DMS 273 treated with DMSO at 0.1 percent for 48 hours (cell line): ENCODE measurements at places on chromosomes 16 and 17.

DNA sequence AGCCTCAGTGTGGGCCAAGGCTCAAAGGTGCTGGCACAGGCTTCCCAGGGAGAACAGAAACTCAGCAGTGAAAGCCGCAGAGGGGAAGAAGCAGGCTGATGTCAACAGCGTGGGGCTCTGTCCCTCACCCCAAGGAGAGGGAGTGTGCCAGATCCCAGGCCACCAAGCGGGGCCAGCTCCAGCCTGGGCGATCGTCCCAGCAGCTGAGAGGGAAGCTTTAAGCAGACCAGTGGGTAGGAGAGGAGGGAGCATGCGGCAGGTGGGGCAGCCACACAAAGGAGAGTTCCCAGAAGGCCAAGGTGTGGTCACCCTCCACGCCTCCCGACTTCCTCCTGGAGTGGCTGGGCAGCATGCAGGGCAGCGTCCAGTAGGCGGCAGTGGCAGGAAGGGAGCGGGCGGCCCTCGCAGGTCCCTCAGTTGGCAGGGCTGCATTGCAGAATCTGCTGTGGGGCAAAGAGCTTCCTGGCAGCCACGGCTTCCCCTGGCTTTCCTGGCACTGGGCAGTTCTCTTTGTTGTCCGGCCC lies 6.0 kb downstream of the SYNGR2 start:
- no peak for DNase-seq

- no peak for DNase-seq
These were observed 64.9 kb downstream of the CYB561 start for GRCh38 chr17:63381101-63381729.

DNA sequence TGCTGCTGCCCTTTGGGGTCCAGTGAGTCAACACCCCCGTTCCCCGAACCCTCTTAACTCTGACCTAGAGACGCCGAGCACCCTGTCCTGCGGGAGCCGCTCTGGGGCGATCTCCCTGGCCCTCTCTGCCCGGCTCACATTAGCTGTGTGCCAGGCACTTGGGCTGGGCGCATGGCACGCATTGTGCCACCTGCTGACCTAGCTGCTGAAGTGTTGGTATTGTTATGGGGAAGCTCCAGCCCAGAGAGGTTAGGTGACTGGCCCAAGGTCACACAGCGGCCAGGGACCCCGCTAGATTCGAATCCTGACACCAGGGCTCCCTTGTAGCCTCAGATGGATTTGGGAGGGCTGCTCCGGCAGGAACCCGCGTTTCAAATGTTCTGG lies 1.1 kb downstream of the HSD17B1 start:
- no peak for DNase-seq

- no peak for DNase-seq
These were observed 32.8 kb downstream of the TBC1D16 start for GRCh38 chr17:80002690-80003490.

GRCh38 chr16:71542377-71542776 lies 16.2 kb downstream of the CHST4 start:
- DNase-seq = no peak

- no peak for DNase-seq
These were observed 189.2 kb downstream of the SEC14L1 start for GRCh38 chr17:77329741-77330531.

DNA sequence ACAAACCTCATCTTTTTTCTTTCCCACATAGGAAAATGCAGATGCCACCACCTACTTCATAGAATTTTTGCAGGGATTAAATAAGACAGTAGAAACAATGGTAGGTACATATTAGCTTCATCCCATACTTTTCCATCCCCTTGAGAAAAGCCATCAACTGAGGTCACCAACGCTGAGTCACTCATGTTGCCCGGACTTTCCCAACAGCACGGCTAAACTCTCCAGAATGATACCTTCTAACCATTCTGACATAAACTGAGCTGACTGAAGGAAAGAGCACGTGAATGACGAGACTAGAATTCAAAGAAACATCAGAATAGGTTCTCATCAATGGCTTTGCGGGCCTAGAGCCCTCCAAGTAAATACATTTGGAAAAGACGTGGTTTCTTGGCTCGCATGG lies 146.0 kb upstream of the RCVRN start:
- no peak for DNase-seq

DNA sequence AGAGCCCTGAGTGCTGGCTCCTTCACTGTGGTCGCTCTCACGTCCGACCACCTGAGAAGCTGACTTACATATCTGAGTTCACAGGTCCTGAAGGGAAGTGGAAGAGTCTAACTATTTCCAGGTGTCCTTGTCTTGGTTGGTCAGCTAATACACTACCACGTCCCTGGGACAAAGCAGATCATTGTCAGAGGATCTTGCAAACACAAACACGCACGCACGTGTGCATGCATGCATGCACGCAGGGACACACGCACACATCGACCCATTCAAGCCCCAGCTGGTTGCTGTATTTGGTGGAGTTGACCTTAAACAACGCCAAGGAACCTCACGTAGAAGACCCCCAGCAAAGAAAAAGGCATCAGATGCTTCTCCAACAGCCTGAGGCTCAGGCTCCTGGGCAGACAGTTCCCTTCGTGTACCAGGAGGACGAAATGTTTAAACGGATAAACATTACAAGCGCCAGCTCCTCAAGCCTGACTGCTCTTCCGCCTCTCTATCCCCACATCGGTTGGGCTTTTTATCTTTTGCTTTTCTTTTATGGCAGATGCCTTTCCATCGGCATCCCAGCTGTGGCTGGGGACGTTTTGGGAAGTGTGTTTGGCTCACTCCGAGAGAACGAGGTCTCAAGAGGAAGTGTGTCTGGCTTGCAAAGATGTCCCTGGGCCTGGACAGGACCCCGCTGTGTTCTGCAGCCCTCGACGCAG lies 95.8 kb downstream of the TBC1D16 start:
- DNase-seq = no peak

- DNase-seq = no peak
These were observed 28.4 kb upstream of the HS3ST2 start for GRCh38 chr16:22785552-22785951.

DNA sequence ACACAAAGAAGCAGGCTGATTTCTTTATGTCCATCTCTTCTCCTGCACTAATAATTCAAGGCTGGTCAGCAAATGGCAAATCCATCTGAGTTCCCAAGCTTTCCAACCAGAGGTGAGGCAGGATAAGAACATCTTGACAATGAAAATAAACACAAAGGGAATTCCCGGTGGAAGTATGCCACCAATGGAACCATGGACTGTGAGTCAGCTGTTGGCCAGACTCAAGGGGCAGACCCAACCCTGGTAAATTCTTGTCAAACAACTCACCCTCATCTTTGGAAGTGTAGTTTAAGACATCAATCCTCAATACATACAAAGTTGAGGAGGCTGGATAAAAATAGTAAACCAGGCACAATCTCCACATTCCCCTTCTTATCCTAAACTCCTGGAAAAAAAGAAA lies 74.3 kb upstream of the CES5A start:
- DNase-seq = no peak

DNA sequence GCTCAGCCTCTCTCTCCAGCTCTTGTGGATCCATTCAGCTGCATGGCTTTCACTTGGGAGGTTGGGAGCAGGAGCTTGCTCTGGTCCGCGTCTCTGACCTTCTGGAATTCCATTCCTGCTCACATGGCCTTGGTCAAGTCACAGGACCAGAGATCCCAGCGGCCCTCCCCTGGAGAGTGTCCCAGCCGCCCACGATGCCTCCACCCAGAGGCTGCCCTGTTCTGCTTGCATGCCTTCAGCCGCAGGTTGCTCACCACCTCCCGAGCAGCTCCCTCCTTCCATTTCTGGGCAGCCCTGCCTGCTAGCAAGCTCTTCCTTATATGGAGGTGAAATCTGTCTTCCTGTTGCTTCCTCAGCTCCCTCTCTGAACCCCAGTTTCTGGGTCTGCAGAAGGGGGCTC lies 32.6 kb downstream of the RAI1 start:
- no peak for DNase-seq

- DNase-seq = no peak
These were observed 3.7 kb downstream of the TNS4 start for GRCh38 chr17:40497695-40498094.

DNA sequence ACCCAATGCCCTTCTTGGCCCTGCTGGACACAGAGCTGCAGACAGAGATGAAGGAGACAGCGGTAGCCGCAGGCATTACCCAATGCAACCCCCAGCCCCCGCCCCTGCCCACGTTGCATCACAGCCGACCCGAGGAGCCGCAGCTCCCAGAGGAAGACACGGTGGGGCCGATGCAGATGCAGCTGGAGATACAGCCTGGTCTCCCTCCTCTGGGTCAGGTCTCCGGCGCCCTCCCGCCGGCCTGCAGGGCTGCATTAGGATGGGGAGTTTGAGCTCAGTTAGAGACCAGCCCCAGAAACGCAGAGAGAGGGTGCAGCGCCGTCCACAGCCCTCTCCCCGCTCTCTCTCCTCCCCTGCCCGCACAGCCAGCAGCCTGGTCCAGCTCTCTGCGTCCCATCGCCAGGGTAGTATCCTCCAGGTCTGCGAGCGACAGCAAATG lies 19.4 kb upstream of the UBE2I start:
- DNase-seq = no peak

- DNase-seq = no peak
These were observed 86.3 kb upstream of the ZNF750 start for GRCh38 chr17:82926081-82926480.

GRCh38 chr16:55370762-55371482 lies 46.9 kb downstream of the IRX6 start:
- peak; percentile 32 for DNase-seq

GRCh38 chr17:39871801-39872200 lies 3.8 kb downstream of the ZPBP2 start:
- DNase-seq = no peak

DNA sequence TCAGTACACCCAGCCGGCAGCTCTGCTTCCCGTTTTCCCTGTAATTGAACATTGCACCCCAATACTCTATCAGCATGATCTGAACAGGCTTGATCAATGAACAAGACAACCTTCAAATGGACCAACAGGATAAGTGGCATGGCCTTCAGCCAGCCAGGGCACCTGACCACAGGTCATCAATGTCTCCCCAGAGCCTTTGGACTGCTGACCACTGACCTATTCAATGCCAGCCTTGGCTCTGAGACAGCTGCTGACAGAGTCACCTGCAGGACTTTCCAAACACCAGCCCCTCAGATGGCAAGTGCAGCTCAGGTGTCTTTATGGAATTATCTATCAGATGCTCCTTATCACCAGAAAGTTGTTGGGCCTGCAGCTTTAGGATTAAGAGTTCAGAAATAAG lies 462.9 kb upstream of the ASIC2 start:
- no peak for DNase-seq

DNA sequence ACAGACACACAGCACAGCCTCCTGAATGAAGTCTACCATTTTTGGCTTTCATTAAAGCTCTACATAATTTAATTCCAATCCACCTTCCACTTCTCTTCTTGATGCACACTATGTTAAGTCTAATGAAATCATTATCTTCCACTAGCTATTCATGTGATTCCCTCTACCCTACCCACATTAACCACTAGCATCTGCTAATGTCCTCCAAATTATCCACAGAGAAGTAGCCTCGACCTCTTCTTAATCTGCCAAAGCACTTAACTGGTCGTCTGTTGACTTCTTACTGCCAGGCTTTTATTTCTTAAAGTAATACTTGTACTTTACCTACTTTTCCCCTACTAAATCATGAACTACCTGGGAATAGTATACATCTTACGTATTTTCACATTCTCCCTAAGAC lies 91.8 kb downstream of the NCOR1 start:
- DNase-seq = no peak

DNA sequence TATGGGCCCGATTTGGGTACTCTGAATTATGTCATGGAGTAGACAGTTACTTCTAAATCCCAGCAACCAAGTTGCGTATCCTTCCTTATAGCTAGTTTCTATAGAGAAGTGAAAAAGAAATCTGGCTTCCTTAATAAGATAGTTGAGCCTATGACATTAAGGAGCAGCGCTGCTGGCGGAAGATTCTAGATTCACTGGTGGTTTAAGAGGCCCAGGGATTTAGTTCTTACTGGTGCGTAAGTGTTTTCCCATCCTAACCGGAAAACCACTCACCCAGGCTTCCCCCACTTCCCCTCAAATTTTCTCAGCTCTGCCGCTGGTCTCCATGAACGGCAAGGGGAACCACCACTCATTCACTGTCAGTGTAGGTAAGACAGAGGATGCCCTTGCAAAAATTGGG lies 230.4 kb downstream of the CPPED1 start:
- no peak for DNase-seq

GRCh38 chr16:75246504-75247205 lies 4.8 kb downstream of the BCAR1 start:
- no peak for DNase-seq

GRCh38 chr17:56648806-56649205 lies 55.3 kb downstream of the NOG start:
- DNase-seq = no peak

- no peak for DNase-seq
These were observed 5.4 kb downstream of the VEZF1 start for GRCh38 chr17:57982452-57983170.

DNA sequence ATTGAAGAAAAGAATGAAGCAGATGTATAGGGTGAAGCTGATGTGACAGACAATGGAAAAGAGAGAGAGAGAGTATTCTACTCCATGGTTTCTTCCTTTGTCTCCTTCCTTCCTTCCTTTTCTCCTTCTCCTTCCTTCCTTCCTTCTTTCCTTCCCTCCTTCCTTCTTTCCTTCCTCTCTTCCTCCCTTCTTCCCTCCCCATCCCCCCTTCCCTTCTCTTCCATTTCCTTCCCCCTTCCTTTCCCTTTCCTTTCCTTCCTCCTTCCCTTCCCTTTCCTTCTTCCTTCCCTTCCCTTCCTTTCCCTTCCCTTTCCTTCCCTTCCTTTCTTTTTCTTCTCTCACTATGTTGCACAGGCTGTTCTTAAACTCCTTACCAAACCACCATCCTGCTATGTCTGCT lies 55.7 kb upstream of the GPR139 start:
- no peak for DNase-seq

DNA sequence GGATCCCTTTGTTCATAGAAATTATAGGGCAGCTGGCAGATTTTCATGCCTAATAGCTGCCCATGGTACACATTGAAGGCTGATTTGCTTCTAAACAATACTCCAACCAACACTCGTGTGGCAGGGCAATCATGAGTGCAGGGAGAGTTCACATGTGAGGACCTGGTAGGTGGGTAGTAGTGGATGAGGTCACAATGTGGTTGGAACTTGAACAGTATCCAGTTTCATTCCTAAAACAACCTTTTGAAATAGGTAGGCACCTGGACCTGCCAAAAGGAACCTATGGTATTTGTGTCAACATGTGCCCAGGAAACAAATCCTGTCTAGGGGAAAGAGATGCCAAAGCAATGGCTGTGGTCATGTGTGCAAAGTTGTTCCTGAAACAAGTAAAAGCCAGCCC lies 32.8 kb downstream of the CCL4 start:
- DNase-seq = no peak

- DNase-seq = no peak
These were observed 151.1 kb upstream of the GSE1 start for GRCh38 chr16:85461814-85462713.

- DNase-seq = no peak
These were observed 6.8 kb upstream of the OR1E2 start for GRCh38 chr17:3440451-3440850.

GRCh38 chr16:22092143-22092933 lies at the start of gene VWA3A:
Gene VWA3A, plus strand, starts transcription at chr16:22092541. Its CDS starts 97 bp downstream, at chr16:22092638.
- no peak for DNase-seq

DNA sequence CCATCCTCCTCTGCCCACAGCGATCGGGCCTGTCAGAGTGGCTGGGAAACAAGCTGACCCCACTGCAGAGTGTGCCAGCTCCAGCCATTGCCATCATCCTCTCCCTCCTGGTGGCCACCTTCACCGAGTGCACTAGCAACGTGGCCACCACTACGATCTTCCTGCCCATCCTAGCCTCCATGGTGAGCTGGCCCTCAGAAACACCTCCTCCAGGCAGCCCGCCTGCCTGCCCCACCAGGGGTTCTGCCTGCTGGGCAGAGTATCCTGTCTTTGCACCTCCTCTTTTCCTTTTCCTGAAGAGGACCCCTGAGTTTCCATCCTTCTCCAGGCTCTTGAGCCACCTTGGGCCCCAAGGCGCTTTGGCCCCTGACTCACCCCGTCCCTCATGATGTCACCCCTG lies 10.5 kb upstream of the FOXN1 start:
- DNase-seq = no peak
